Suprapubic skin (tissue), 4 donors: ENCODE measurements at places on chromosomes 6 and 20. TPM values are rescaled to one million over a fixed set of nuclear protein-coding genes. Genes with fewer than 3 reads are reported as not detected.

DNA sequence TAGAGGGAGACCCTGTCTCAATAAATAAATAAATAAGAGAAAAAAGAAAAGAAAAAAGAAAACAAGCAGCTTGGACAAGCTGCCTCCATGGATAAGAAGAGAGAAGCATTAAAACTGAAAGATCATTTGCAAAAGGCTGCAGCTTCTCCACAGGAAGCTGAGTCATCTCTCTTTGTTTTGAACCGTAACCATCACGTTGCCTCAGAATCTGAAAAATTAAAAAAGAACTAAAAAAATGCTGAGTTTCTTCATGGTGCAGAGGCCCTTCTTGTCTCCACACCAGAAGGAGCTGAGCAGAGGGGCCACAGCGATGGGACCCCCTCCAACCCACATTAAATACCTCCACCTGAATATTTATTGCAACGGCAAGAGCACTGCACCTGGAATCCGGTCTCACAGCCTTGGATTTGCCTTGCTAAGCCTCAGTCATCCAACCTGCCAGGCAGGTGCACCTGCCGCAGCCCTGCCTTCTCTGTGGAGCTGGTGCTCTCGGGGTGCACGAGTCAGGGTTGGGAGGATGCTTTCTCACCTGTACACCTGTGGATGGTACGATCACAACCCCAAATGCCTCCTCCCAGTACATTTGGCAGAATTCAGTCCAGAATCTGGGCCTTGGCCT, 28.1 kb downstream of the TOX2 start:
- DNase-seq = no peak

DNA sequence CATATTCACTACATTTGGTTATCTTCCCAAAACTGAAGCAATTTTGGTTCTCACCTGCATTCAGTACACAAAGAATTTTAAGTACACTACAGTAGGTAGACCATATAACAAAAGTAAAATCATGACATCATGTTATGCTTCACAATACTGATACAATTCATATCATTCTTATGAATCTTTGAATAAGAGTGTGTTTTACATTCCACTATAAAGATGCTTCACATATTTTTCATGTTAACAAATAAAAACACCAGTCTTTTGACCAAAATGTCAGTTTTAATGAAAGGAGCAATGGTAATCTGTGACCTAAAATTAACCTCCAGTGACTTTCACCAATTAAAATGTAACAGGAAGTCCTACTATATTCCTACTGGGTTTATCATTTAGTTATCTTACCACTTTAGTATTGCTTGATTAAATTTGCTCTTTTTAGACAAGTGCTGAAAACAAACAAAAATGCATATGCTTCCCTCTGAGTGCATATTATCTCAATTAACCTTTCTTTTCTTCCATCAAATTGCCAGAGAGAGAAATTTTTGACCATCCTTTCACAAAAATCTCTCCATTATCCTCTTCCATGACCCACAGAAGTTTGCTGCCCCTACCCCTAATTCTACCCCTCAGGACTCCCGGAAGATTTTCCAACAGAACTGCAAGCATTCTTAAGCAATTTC, 49.3 kb downstream of the PHIP start:
- no peak for DNase-seq

The PPP1R16B gene
- total RNA-seq = 2.0 TPM

The PKIG gene
- 32.1 TPM for total RNA-seq

GRCh38 chr6:149015535-149016525, 269.0 kb downstream of the UST start:
- DNase-seq = no peak

DNA sequence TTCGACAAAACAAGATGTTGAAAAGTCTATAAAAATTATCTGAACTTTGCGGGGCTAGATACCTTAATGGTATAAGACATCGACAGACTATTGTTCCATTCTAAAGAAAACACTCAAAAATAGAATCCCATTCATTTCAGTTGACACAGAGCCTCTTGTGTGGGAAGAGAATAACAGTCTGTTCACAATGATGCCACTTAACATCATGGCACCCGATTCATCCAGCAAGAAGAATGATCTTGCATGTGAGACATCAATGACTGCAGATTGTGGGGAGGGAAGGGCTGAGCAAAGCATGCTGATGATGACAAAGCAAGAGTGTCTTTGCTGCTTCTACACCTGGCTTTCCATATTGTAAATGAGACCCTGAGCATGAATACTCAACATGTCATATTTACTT, 49.7 kb upstream of the ARMH2 start:
- DNase-seq = no peak
